ENCODE measurements at places on chromosomes 1 and 21.

- DNase-seq, result peak; percentile 54
Measured at GRCh38 chr1:38834221-38834782, 25.3 kb downstream of the RRAGC start.

DNA sequence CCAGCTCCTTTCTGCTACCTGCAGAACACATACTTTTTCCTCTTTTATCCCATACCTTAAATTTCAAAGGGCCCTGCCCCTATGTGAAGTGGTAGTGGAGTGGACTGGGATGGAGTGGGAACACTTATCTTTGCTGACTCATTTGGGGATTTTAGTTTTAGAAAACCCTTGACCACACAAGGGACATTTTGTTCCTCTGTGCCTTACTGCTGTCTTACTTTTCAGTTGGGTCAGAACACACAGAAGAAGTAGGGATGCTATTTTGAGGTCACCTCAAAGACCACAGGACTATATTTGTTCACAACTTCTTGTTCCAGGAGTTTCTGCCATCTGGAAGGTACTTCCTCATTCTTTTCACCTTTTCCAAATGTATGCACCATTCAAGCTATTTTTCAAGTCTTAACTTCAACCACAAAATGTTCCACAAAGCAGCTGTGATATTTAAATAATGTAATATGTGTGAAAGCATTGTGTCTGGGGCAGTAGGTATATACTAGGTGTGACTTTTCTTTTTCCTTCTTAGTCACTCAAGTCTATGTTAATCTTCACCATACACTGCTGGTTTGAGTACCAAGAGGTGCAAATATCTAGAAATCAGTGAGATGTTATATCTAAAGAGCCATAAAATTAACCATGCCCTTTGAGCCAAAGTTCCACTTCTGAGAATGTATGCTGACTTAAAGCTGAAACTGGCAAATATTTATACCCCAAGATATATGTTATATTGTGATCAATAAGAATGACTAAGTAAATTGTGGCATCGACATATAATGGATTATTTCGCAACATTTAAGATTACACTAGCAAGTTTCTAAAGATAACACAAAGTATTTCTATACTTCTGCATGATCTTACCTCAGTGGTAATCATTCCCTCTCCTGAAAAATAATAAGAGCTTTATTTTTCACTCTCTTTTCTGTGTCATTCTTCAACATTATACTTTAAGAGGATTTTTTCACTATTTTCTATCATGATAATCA is 308.5 kb downstream of the MRPL39 start:
- peak; percentile 2 for DNase-seq

- DNase-seq, result no peak
Measured at GRCh38 chr1:76299036-76299435, 224.5 kb downstream of the ST6GALNAC3 start.

DNA sequence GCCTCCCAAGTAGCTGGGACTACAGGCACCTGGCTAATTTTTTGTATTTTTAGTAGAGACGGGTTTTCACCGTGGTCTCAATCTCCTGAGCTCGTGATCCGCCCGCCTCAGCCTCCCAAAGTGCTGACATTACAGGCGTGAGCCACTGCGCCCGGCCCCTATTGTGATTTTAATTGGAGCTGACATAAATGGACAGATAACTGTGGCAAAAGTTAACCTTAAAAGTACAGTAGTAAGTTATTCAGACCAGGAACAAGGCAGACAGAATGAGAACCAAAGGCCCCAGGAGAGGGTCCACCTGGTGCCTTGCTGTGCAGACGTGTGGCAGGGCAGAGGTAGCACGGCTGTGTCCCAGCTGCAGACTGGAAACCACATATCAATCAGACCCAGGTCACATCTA is 11.0 kb downstream of the TMEM201 start:
- no peak for DNase-seq

- DNase-seq, result peak; percentile 76
Measured at GRCh38 chr1:64268653-64269557, 65.5 kb downstream of the UBE2U start.

GRCh38 chr1:39115271-39116110 is 89.0 kb upstream of the MACF1 start:
- DNase-seq, result peak; percentile 35

DNA sequence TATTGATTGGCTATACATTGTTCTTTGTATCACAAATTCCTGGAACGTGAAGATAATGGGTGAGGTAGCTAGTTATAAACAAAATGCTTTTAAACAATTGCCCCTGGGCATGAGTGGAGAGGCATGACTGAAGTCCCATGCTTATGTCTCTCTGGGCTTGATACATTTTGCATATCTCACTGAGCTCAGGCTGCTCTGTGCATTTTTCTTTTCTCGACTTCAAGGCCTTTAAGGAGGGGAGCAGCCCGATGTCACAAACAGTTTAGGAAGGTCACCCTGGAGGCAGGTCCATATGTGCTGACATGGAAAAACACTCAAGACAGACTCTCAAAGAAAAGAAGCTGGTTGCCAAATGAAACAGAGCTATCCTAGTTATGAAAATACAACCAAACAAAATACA is 80.1 kb upstream of the PUM1 start:
- no peak for DNase-seq

- DNase-seq, result no peak
Measured at GRCh38 chr1:46464915-46465314, 24.7 kb upstream of the DMBX1 start.

- DNase-seq, result peak; percentile 89
Measured at GRCh38 chr1:234848972-234849649, 239.1 kb upstream of the IRF2BP2 start.

- no peak for DNase-seq
Measured at GRCh38 chr1:170377440-170377839, 154.5 kb upstream of the GORAB start.

DNA sequence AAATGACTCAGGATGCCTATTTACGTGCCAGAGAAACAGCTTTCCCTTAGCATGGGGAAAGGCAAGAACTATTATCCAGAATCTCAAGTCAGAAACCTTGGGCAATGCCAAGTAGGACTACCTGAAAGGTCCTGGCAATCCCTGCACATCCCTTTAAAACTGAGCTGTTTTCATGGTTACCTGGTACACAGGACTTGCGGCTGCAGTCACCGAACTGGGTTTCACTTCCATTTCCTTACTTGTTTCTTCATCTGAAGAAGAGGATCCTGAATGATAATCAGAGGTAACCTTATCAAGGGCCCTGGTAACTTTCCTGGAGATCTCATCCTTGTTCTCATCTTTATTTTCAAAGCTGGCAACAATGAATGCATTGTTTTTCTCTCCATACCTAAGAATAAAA is 14.3 kb downstream of the BTG3 start:
- DNase-seq, result no peak

- DNase-seq, result no peak
Measured at GRCh38 chr1:198165927-198166647, 9.3 kb downstream of the NEK7 start.
